ENCODE measurements at places on chromosomes 1 and 21.

DNA sequence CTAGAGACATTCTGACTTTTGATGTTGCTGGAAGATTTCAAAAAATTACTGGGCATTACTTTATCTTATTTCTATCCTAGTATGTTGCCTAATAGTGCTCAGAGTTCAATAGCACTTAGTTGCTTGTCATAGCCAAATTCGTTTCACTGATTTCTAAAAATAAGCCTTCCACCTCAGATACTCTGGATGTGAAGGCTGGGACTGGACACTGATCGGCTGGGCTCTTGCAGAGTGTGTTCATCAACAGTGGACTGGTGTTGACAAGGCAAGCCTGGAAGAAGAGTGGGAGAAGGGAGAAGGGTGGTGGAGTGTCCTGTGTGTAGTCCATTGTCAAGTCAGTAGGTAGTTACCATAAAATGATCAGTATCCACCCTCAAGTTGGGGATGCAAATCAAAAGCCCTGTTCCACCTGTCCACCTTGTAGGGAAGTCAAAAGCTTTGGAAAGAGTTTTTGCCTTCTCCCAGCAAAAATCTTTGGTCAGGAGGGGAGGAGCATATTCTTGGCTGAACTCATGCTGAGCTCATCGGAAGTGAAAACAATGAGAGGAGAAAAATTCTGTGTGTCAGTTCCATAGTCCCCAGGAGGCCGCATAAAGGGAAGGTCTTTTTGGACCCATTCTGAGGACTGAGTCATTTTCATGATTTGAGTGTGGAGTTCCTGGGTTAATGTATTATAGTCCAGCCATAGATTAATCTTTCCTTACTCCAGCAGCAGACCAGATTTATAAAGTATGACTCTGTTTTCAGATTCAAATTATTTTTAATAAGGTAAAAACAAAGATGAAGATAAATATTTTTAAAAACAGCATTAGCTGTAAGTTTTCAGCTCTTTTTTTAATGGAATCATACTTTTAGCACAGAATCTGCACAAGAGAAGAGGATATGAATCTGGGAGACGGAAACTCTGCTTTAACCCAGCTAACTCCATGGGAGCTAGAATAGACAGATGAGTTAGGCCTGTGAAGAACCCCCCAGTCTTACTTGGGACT lies 99.5 kb upstream of the BMP8A start:
- peak; percentile 41 for DNase-seq

DNA sequence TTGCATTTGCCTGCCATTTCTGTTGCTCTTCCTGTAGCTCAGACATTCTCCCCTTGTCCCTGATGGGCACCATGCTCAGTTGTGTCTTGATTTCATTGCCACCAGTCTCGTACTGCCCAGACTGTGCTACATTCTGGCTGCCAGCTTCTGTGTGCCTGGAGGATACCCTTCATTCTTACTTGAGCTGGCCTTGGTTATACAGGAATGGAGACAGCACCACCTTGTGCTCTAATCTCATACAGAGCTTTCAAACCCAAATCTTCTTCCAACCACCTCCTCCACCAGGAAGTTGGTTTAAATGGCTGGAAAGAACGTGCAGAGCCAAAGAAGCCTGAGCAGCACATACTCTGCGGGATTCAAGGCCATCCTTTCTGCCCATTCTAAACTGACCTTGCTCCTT lies 165.3 kb downstream of the SLC35F3 start:
- DNase-seq, result peak; percentile 36

DNA sequence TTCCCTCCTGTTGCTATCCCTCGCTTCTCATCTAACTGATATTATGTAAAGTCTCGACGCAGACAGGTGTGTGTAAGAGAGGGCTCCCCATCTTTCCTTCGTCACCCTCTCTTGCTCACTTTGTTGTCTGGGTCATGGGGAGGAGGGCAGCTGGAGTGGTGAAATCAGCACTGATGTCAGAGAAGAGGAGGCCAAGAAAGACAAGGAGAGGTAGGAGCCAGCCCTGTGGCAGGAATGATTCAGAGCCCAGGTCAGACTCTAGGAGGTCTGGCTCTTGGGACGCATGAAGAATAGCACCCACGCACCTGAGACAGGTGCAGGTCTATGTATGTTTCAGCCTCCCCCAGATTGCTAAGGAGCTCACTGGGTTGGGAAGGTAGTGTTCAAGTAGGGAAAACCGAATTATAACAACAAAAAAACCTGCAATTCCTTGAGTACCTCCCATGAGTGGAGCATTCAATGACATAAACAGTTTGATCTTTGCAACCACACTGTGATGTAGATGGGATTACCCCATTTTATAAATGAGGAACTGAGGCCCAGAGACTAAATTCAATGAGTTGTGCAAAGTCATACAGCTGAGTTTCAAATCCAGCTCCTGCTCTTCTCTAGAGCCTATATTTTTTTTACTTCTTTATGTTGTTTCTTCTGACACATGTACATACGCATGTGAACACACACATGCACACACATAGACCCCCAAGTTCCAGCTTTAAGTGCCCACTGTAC lies 10.4 kb downstream of the NUAK2 start:
- no peak for DNase-seq

GRCh38 chr1:178262120-178262500 lies 168.2 kb downstream of the RASAL2 start:
- DNase-seq, result no peak

DNA sequence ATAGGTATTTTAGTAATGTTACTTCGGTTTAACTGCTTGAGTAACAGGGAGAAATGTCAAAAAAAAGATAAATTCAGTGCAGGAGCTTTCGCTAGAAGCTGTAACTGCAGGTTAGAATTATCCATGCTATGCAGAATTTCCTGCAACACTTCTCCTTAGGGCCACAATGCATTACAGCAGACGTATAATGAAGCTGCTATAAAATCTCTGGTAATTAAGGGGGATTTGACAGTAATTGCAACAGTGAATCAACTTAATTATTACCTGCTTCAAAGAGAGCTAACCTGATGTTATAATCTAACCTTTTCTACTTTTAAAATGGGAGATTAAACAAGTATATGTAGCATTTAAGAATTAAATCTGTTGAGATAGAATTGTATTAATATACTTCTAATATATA lies 92.6 kb downstream of the ATG4C start:
- DNase-seq, result no peak

DNA sequence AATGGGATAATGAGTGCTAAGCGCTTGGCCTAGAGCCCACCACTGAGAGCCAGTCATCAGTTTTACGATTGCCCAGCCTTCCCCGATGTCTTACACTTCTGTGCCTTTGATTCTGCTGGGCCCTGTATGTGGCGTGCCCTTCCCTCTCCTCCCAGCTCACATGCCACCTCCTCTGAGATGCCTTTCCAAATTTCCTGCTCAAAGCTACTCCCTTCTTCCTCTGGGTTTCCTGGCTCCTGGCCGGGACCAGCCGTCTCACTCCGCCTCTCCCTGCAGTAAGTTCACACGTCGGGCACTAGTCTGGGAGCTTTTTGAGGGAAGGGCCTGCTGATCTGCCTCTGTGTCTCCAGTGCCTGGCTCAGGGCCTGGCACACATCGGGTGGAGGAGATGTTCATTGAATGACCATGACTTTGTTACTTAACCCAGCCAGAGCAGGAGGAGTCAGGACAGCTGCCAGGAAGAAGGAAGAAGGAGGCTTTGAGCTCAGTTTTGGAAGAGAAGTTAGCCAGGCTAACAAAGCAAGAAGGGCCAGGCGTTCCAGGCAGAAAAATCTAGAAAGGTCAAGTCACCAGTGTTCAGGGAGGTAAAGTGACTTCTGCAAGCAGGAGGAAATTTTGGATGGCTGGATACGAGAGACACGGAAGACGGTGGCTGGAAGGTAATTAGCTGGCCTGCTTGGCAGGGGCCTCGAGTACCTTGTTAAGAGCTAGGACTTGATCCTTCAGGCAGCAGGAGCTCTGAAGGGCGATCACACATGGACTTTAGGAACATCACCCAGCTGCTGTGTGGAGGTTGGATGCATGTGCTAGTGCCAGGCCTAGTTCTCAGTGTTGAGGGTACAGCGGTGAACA lies 63.6 kb downstream of the EPHB2 start:
- peak; percentile 87 for DNase-seq

DNA sequence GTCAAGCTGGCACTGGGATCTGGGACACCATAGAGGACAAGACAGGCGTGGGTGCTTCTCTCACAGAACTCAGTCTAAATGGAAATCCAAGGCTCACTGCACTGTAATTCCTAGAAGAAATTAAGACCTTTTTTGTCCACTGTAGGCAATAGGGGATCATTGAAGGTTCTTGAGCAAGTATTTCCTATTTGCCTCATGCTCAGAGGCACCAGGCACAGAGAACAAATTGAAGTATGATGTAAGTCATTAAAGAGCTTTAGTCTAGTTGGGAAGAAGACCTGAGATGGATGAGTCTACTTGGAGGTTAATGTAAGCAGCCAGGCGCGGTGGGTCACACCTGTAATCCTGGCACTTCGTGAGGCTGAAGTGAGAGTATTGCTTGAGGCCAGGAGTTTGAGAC lies 34.6 kb downstream of the EIF2D start:
- DNase-seq, result no peak

DNA sequence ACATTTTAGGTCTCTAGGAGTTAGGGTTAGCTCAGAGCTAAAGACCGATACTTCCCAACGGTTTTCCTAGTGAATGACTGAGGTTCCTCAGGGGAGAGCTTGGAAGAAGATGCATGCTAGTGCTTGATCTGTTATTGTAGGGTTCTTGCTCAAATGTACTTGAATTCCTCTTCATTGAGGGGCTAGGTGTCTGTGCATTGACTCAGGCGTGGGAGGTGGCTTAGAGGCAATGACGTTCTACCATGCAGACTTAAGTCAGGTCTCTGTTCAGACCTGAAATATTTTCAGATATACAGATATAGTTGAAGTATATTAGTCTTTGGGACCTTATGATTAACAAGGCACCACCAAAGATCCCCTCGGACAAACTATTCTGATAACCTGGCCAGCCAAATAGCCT lies 23.5 kb downstream of the S100A10 start:
- DNase-seq, result no peak

DNA sequence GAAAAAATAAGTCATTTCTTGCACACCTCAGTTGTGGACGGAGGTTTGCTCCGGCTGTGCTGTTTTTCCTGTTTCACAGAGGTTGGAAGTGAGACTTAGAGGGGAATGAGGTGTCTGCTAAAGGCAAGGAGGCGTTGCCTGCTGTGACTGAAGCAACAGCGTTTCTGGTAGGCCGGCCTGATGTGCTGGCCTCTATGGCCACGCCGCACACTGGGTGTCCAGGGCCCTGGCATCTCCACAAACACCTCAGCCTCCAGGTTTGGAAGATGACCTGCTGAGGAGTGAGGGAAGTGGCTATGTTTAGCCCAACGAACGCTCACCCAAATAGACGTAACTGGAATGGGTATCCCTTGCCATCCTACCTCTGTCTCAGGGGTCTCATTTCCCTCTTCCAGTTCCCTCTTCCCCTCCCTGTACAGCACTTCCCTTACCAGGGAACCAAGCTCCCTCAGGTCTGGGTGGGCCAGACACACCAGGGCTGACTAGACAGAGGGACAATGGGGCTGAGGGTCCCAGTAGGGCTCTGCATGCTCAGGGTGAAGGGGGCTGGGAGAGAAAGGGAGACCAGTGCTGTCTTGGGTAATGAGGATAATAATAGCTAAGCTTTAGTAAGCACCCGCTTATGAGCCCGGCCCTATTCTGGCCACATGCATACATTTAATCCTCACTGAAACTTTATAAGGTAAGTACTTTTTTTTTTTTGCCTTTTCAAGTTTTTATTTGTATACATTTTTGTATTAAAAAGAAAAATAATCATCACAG lies 11.9 kb downstream of the CACNA1S start:
- DNase-seq, result no peak

DNA sequence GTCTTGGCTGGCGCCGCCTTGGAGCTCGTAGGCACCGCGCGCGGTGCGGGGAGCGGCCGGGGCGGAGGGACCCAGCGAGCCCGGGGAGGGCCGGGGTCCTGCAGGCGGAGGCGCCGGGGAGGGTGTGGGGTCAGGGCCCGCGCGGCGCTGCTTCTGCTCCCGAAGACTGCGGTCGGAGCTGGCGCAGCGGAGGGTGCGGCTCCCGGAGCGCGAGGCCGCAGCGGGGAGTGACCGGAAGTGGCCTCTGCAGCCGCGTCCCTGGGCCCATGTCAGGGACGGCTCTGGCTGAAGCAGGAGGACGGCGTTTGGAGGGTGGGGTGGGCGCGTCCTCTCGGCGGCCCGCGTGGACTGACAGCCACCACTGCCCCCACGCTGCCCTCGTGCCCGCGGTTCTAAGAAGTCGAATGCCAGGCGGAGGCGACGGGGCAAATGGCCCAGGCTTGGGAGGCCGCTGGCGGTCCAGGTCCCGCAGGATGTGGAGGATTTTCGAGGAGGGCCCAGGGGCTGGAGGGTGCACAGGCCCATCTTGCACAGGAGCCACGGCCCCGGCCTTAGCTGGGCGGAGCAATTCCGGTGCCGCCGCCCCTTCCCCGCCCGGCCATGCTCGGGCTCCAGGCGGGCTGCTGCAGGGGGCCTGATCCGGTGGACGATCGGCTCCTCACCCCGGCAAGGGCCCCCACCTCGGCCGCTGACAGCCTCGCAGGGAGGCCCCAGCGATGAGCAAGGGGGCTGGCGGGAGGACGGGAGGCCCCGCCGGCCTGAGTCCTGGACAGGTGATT lies 7.7 kb upstream of the ZNF669 start:
- DNase-seq, result no peak

- no peak for DNase-seq
Measured at GRCh38 chr1:59499273-59499942, 202.5 kb downstream of the FGGY start.

DNA sequence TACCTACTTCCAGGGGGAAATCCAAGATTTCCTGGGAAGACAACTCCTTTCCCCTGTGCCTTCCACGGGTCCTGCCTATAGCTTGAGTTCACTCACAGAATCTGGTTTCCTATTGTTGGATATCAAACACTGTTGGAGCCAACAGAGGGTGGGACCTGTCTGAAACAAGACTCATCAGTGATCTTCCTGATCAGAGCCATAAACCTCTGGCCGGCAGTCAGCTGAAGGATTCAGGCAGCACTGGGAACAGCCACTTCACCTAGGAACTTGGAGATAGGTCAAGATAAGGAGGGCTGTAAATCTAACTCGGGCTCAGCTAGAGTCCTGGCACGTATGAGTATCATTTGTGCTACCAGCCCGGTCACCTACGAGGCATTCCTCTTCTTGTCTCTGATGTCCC lies 23.3 kb downstream of the SH3BP5L start:
- no peak for DNase-seq

- no peak for DNase-seq
Measured at GRCh38 chr1:74505928-74506710, 6.3 kb downstream of the LRRC53 start.

DNA sequence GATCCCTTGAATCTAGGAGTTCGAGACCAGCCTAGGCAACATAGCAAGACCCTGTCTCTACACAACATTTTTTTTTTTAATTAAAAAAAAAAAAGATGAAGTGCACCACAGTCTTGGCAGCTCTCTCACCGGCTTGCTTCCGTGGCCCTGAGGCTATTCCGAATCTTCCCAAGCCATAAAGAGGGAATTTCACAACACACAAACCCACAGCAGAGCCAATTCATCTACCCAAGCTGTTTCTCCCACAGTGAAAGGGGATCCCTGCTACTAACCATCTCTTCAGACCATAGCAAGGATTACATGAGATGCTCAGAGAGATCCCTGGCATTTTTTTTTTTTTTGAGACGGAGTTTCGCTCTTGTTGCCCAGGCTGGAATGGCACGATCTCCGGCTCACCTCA lies 8.3 kb upstream of the CHD5 start:
- no peak for DNase-seq
